Vagina (tissue), 2 donors: ENCODE measurements at places on chromosomes 13 and 19.

- no peak for DNase-seq
These were observed 60.2 kb downstream of the ITGBL1 start for GRCh38 chr13:101512650-101513049.

DNA sequence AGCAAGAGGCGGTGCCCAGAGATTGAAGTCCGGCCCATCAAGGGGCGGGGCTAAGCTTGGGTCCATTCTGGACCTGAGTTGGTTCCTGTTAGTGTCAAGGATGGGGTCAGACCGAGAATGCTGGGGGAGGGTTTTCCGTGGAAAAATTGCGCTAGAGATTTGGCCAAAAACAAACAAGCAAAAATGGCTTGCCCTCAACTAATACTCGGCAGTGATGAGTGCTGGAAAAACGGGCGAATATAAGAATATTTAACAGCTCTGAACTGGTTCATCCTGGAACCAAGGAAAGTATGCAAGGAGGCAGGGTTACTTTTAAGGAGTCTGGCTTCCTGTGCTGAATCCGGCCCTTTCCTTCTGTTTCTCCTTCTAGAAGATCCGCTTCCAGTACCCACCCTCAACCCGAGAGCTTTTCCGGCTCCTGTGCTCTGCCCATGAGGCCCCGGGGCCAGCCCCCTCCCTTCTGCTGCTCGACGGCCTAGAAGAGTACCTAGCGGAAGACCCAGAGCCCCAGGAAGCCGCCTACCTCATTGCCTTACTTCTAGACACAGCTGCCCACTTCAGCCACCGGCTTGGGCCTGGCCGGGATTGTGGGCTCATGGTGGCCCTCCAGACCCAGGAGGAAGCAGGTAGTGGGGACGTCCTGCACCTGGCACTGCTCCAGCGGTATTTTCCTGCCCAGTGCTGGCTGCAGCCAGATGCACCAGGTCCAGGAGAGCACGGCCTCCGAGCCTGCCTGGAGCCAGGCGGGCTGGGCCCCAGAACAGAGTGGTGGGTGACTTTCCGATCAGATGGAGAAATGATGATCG is 880 bp downstream of the SWSAP1 start:
- no peak for DNase-seq

GRCh38 chr13:107271227-107271626 is 703.3 kb upstream of the ARGLU1 start:
- DNase-seq: no peak

GRCh38 chr19:33780251-33780650 is 16.4 kb upstream of the KCTD15 start:
- DNase-seq: no peak

GRCh38 chr19:16111909-16112752 is 442 bp downstream of the RAB8A start:
- DNase-seq: no peak

DNA sequence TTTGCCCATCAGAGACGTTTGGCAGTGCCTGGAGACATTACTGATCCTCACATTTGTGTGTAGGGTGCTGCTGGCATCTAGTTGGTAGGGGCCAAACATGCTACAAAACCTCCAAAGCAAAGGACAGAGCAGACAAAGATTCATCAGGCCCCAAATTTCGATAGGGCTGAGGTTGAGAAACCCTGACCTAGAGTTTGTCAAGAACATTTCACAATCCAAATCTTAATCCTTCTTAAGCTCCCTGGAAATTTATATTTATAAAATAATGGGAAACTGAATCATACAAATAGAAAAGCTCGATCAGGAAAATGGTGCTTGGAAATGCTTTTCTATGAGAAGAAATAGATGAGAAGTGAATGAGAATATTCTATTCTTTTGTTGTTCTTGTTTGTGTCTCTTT is 273.6 kb downstream of the DCT start:
- DNase-seq: no peak

- no peak for DNase-seq
These were observed 113.8 kb downstream of the TBC1D4 start for GRCh38 chr13:75368167-75368566.

- no peak for DNase-seq
These were observed 818.4 kb downstream of the DIAPH3 start for GRCh38 chr13:59345311-59345710.

- DNase-seq: no peak
These were observed 244.4 kb upstream of the MAB21L1 start for GRCh38 chr13:35720690-35721554.

GRCh38 chr13:28574617-28575142 is 79.8 kb upstream of the FLT1 start:
- DNase-seq: no peak

DNA sequence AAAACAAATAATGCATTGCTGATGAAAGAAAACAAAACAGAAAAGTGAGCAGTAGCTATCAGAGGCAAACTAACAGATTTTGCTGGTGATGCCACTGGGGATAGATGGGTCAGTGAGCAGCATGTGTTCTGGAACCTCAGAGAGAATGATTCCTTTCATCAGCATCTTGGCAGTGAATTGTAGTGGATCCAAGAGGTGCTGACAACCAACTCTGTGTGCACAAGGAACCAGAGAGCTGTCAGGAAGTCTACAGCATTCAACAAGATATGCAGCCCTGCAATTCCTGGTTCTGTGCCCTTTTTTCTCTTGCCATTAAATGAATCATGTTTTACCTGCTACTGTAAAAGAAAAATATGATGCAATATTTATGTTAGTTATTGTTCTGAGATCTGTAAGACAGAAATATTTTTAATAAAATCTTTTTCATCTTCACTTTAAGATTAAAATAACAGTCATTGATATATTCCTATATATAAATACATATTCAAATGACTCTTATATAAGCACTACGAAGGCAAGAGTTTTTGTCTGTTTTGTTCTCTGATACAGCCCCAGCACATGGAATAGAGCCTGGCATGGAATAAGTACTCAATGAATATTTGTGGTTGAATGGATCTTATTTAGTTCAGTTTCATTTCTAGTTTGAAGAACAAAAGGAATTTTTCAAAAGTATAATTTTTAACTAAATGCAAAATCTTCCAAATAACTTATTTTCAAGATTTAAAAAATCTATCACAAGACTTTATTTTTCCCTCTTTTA is 80.8 kb downstream of the FREM2 start:
- DNase-seq: no peak

- DNase-seq: no peak
These were observed 14.8 kb upstream of the ZNF492 start for GRCh38 chr19:22619371-22619770.

DNA sequence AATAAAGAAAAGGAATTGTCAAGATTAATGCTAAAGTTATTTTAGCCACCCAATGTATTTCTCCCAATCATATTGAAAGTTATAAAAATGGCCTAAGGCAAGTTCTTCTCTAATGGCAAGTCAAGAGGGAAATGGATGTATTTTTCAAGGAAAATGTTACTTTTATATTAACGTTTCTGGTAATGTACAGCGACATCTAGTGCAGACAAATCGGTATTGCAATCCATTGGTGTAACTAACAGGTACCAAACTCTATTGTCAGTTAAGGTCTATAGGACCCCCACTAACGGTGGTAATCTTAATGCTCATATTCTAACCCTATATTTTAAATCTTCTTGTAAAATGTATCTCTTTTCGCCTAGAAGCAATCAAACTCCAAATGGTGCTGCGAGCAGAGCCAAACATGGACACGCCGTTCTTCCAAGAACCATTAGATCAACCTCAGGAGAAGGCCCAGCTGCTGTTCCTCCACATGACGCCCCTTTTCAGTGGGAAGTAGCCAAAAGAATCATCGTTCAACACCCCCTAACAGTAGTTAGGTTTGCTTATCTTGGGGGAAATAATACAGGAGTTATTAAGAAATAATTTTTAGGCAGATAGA is 98.5 kb upstream of the PABPC3 start:
- no peak for DNase-seq

DNA sequence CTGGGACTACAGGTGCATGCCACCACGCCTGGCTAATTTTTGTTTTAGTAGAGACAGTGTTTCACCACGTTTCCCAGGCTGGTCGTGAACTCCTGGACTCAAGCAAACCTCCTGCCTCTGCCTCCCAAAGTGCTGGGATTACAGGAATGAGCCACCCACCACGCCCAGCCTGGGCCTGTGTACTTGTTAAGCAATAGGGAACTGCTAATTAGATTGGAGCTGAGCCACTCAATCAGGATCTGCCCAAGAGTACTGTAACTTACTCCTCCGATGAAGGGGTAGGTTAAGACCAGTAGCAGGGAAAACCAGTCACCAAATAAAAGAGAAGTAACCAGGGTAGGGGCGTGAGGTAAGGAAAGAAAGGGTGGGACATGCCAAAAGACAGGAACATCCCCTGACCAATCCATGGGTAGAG is 2.3 kb downstream of the DDX39A start:
- no peak for DNase-seq

GRCh38 chr13:44393391-44393790 is 19.8 kb downstream of the SERP2 start:
- no peak for DNase-seq

GRCh38 chr13:36074659-36075058 is 56.5 kb downstream of the DCLK1 start:
- DNase-seq: no peak

GRCh38 chr13:110625771-110626321 is 10.5 kb downstream of the NAXD start:
- no peak for DNase-seq

GRCh38 chr13:38141792-38142191 is 207.9 kb upstream of the UFM1 start:
- no peak for DNase-seq

DNA sequence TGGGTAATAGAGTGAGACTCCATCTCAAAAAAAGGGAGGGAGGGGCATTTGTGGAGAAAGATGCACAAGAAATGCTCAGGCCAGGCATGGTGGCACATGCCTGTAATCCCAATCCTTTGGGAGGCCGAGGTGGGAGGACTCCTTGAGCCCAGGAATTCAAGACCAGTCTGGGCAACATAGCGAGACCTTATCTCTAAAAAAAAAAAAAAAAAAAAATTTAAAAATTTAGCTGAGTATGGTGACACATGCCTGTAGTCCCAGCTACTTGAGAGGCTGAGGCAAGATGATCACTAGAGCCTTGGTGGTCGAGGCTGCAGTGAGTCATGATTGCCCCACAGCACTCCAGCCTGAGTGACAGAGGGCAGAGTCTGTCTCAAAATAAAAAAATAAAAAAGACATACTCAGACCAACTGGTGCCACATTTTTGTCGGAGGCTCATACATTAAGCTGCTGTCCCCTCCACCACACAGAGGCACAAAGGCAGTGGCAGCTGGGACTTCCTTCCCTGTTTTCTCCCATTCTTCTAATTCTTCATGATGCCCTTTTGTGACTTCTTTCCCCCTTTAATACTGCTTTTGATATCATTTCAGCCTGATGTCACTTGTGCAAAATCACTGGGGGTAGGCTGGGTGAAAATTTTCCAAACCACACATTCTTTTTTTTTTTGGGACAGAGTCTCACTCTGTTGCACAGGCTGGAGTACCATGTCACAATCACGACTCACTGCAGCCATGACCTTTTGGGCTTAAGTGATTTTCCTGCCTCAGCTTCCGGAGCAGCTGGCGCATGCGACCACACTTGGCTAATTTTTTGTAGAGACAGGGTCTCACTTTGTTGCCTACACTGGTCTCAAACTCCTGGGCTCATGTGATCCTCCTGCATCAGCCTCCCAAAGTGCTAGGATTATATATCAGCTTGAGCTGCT is 26.8 kb upstream of the CXCL17 start:
- no peak for DNase-seq

DNA sequence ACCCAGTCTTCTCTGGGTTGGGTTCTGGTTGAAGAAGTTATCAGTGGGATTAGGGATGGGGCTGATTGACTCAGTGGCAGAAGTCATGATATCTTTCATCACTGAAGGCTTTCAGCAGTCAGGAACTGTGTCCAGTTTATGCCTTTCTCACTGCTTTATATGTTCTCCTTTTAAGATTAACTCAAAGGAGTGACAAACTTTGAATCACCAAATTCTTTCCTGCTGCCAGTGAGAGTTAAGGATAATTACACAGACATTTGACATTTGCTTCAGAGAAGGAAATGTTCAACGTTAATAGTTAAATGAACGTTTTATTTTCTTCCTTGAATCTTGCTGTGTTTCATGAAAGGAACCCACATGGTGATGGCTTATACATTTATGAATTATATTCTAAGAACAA is 41.0 kb upstream of the CNMD start:
- DNase-seq: no peak

DNA sequence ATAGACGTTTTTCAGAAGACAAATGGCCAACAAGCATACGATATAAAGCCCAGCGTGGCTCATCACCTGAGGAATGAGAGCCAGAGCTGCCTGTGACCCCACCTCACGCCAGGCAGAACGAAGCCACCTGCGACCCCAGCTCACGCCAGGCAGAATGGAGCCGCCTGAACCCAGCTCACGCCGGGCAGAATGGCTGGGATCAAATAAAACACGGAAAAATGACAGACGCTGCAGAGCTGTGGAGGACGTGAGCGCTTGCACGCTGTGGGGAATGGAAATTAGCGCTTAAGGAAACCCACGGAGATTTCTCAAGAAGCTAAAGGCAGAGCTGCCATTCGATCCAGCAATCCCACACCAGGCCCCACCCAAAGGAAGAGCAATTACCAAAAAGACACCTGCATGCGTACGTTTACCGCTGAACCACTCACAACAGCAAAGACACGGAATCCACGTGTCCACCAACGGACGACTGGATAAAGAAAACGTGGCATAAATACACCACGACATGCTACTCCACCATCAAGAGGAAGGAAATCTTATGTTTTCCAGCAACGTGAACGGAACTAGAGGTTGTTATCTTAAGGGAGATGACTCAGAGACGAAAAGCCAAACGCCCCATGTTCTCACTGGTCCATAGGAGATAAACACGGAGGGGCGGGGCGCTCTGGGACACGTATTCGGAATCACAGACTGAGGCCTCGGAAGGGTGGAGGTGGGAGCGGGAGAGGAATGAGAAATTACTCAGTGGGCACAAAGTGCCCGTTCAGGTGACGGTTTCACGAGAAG is 30.7 kb upstream of the C13orf46 start:
- DNase-seq: no peak

DNA sequence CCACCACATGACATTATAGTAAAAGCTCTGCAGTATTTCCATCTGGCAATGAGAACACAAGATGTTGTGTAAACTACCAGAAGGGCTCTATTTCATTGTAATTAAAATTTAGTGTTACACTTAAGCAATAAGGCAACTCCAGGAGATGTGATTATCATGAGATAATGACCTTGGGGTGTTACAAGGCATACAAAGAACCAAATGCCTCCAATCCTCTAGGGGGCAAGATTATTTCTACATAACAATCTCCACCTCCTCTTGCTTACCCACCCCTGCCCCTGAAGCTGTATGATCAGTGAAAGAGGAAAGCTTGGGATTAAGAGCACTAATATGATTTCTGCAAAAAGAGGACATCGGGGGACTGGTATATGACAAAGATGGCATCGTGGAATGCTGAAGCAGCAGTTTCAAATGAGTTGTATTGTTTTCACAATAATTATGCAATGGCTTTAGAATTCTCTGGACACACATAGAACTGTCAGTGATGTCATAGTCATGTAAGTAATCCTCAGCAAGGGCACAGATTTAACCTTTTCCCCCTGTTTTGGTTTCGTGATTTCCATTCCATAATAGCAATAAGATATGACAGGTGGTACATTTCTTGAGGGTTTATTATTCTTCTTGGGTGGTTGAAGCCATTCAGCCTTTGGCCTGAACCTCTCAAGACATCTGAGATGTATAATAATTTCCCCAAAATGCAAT is 295.3 kb downstream of the MZT1 start:
- no peak for DNase-seq
